ENCODE measurements at places on chromosomes 1 and 21.
A peak's percentile ranks its signal among the peaks of the same experiment; 100 is the strongest.

DNA sequence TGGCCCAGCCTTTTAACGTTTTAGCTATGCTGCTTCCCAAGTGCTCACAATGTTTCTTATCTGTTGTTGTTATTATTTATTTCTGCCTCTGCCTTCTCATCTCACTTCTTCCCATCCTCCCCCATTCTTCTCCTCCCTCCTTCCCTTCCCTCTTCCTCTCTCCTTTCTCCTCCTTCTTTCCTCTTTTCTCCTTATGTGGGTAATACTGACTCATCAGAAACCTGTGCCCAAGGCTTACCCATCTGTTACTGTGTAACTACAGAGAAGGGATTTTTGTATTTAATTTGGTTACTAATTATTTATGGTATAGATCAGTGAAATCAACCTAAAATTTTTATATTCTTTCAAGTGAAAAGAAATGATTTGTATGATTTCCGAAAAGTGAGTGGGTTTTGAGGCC is 120.3 kb downstream of the KCNK2 start:
- DNase-seq, result no peak

DNA sequence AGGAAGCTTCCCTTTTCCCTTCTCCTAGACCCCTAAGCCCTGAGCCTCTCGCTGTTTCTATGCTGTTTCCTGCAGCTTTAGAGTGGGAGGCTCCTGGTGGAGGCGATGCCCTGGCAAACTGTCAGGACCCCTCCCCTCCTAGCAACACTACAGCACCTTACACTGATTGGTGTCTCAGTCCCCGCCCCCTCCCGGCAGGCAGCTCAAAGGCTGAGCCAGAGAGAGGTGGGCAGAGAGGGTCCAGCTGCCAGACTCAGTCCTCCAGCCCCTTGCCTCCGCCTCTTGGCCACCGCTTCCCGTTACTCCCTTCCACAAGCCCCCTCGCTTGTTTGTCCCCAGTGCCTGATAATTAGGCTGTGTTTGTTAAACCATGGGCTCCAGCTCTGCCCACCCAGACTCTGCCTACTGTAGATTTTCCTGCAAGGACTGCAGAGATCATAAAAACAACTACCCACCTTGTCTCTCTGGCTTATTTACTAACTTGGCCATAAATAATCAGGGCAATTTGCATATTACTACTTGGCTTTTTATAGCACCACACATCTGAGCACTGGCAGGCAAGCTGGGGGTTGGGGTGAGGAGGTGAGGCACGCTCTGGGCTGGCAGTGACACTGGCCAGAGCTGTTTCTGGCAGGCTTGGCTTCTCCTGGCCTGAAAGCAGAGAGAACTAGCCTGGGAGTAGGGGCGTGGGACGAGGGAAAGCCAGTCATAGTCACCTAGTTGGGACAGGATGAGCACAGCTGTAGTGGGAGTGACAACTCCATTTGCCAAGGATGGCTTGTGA is 107.5 kb downstream of the CSMD2 start:
- no peak for DNase-seq

DNA sequence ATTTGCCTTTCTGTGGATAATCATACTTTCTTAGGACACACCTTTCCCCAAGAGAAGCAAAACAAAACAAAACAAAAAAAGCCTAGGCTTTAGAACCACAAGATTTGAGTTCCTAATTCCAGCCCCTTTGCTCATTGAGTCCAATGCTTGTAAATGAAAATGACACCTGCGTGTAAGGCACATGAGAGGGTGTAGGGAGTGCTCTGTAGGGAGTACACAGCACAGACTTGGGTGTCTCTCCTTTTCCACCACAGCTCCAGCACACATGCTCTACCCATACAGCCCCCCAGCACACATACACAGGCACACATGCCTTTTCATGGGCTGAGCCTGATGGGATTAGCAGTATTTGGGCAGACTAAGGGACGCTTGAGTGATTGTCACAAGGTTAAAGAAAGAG is 9.2 kb upstream of the NGF start:
- no peak for DNase-seq

DNA sequence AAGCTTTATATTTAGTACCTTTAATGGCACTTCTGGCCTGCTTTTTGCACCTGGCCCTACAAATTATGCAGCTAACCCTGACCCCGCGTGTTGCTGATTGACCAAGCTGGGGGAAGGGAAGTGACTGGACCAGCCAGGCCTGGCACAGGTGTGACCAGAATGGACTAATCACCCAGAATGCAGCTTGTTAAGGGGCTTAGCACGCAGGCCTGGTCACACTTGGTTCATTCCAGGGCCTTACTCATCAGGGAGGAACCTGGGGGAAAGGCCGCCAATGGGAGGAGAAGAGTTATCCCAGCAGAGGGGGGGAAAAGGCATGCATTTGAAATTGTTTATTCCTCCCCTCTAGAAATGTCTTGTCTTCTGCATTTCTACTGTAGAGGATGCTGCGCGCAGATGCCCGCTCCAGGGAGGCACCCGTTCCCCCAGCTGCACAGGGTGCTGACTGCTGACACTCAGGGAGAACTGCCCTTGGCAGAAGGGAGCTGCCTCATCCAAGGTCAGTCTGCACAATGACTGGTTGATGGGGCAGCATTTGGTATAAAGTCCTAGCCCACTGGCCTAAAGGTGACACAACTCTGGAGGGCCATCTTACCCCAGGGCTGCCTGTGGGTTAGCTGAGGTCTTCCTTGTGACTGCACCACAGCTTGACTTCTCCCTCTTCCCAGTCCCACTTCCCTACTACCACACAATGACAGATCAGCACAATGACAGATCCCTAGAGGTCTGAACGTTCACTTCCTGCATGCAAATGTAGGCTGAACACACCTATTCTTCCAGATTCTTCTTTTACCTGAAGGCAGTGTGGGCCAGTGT is 29.0 kb downstream of the DHCR24 start:
- no peak for DNase-seq

DNA sequence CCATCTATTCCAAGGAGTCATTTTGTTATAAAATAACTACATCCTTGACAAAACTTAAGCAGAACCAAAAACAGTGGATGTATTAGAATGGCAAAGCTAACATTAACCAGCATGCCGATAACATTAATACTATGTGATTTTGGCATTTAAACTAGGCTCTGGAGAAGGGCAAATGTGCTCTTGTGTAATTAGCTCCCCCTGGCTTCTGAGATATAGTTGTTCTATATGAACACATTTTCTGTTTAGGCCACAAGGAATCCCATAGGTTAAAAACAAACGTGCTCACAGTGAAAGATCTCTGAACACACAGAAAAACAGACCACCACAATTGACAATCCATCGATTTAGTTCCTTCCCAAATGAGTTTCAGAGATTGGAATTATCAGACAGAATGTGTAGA is 57.4 kb upstream of the TARS2 start:
- no peak for DNase-seq

DNA sequence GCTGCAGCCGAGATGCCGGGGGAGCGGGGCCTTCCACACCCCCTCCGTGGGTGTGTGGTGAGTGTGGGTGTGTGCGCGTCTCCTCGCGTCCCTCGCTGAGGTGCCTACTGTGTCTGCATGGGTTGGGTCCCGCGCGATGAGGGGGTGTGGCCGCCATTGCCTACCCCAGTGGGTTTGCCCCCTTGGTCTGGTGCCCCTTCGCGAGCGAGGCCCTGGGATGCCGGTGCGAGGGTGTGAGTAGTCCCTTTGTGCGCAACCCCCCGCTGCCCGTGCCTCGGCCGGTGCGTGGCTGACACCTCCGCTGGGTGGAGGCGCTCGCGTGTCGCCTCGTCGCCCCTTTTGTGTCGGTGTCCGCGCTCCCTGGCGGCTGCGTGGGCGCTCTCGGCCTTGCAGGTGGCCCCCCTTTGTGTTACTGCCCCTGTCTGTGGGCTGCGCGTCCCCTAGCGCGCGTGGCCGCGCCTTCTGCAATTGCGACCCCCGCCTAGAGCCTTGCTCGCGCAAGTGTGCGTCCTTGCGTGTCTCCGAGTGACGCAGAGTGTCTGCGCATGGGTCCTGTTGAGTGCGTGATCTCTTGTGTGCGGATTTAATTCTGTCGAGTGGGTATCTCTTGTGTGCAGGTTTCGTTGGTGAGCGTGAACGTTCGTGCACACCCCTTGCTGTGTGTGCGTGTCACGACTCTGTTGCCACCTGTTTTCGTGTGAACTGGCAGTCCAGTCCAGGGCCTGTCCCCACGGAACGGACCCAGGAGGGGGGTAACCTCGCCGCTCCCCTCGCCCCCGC is 553 bp downstream of the TTC3 start:
- DNase-seq, result no peak

GRCh38 chr1:226378071-226378470 is 29.8 kb downstream of the PARP1 start:
- DNase-seq, result no peak

GRCh38 chr21:19855522-19855921 is 1142.7 kb upstream of the NCAM2 start:
- DNase-seq, result no peak

GRCh38 chr21:26019236-26019635 is 151.3 kb downstream of the APP start:
- no peak for DNase-seq

- no peak for DNase-seq
These were observed 226.1 kb downstream of the KCTD3 start for GRCh38 chr1:215793180-215793579.

- DNase-seq, result no peak
These were observed 209.6 kb downstream of the GIPC2 start for GRCh38 chr1:78255383-78255782.

- peak; percentile 12 for DNase-seq
These were observed 2.0 kb downstream of the FCER1G start for GRCh38 chr1:161216945-161217712.

- no peak for DNase-seq
These were observed 5.1 kb upstream of the LAMB3 start for GRCh38 chr1:209657140-209657879.

DNA sequence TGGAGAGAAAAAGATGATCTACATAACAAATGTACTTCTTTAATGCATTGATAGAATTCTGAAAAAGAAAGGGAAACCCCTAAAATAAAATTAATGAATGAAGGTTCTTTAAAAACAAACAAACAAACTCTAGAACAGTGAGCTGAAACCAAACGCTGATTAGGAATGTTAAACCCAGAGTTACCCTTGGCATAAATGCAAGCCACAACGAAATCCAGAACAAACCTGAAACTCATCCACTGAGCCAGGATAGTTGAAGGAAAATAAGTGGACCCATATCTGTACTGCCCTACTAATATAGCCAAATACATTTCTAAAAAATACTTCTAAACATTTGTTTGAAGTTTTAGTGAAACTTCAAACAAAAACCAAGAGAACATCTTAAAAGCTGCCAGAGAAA is 505.3 kb downstream of the TTLL7 start:
- no peak for DNase-seq

- DNase-seq, result no peak
These were observed 61.3 kb downstream of the B3GALNT2 start for GRCh38 chr1:235442788-235443429.

DNA sequence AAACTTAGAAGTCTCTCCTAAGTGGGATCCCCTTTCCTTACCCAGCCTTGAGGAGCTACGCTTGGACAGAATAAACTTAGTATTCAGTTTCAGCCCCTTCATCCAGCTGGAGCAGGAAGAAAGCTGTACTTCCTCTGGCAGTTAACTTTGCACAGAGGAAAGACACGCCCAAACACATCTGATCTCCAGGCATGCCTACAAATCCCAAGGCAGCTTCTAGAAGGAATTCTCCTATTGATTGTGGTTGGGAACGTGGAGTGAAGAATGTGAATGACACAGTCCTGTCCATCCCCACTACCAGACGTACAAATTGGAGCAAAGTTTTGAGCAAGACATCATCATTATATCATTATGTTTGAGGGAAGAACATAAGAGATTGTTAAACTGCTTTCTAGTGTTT is 6.6 kb upstream of the AK4 start:
- DNase-seq, result no peak

- no peak for DNase-seq
These were observed 32.2 kb upstream of the BACE2 start for GRCh38 chr21:41135746-41136145.

GRCh38 chr1:1550591-1551432 is 10.4 kb upstream of the TMEM240 start:
- no peak for DNase-seq

GRCh38 chr1:229942501-229942900 is 124.5 kb upstream of the GALNT2 start:
- no peak for DNase-seq

- DNase-seq, result no peak
These were observed 273.9 kb downstream of the KIF26B start for GRCh38 chr1:245428681-245429080.

DNA sequence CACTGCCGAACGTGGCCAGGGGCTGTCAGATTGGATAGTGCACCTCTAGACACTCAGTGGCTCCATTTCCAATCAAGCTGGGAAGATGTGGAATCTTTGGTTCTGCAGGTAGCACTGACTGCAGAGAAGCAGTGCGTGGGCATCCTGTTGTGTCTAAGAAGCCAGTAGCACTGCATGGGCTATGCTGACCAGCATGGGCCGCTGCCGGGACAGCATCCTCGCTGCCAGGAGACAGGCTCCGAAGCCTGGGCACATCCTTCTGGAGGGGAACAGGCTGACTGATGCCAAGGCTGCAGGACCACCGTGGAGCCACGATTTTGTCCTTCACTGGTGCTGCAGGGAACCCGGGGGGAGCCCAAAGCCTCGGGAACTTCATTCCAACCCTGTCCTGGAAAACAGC is 649.4 kb downstream of the NPHP4 start:
- DNase-seq, result no peak

DNA sequence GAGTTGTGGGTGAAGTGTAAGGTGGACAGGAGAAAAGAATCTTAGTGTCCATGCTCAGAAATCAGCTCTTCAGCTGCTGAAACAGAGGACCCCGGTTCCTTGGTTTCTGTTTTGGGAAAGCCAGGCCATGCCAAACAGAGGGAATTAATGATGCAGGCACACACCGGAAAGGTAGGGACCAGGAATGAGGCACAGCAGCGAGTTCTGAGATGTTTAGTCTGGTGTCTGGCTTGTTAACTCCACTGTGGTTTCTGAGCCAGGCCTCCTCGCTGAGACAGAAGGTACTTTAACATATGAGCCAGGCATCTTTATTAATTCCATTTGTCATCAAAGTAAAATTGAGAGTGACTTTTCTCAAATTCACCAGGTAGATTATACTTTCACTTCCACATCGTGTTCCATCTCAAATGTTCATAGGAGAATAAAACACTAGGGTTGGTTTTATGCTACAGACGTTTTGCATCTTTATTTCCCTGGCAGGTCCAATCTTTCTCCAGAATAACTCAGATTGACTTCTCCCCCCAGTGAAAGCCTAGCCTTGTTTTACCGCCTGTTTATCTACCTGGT is 23.5 kb downstream of the LRRC8D start:
- peak; percentile 7 for DNase-seq

DNA sequence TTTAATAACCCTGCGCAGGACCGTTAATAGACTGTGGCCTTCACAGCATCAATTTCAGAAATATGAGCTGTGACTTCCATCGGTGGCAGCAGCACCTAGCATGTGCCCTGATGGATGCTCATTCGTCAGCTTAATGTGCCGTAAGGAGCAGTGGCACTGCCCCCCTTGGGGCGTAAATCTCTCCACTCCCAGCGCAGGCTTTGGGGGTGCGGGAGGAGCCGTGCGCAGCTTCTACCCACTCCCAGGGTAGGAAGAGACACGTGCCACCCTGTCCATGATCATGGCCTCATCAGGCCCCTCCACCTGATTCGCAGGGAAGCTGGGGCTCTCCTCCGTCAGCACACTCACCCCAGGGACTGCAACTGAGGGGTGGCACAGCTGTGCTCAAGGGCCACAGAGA is 149.5 kb downstream of the NPHP4 start:
- no peak for DNase-seq

- no peak for DNase-seq
These were observed 34.9 kb upstream of the BTG2 start for GRCh38 chr1:203270448-203270847.

Measured in stimulated activated CD8-positive, alpha-beta memory T cell treated with anti-CD3 and anti-CD28 coated beads, Interleukin-12 subunit alpha, Interleukin-12 subunit beta, amount 100 ng/mL, for 1 hour (primary cell).